Right hindlimb (tissue), 1 donor: ENCODE measurements at places on chromosomes 16 and 17.
A peak's percentile ranks its signal among the peaks of the same experiment; 100 is the strongest.

DNA sequence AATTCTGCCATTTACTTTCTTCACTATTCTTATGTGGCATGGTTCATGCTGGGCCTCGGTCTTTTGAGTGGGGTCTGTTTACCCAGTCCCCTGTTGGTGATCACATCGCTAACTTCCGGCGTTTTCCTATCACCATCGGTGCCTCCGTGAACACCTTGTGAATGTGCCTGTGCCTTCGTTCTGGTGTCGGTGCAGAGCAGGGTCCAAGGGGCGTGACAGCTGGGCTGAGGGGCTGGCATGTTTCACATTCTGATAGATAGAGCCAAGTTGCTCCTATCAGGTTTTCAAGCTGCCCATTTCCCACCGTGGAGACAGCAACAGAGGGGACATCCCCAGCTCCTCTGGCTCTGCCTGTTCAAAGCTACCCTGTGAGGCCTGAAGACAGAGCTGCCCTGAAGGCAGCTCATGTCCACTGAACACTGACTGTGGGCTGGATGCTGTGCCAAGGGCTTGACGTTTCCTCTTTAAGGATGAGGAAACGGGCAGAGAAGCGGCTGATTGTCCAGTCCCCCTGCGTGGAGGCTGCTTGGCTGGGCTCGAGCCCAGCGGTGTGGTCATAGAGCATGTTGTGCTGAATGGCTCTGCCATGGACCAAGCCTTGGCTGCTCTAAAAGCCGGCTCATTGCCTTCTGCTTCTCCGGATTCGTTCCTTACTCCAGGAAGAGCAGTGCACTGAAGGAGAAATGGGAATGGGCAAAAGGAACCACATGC, 17.0 kb downstream of the DHODH start:
- DNase-seq, result no peak

DNA sequence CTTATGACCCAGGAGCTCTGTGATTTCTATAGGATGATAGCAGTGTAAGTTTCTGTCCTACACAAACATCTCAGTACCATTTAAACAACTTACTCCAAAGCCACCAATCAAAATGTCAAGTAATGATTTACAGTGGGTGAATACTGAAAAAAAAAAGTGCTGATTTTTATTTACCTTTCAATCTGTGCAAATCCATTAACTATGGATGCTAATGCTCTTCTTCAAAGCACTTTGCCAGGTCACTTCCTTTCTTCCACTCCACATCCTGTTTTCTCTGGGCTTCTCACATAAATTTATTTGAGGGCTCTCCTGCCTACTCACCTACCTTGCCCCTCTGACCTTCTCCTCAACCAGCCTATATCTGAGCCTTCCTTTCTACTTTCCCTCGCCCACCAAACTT, 101.6 kb downstream of the SKAP1 start:
- no peak for DNase-seq

GRCh38 chr16:85996843-85997242, 97.9 kb downstream of the IRF8 start:
- DNase-seq, result no peak

DNA sequence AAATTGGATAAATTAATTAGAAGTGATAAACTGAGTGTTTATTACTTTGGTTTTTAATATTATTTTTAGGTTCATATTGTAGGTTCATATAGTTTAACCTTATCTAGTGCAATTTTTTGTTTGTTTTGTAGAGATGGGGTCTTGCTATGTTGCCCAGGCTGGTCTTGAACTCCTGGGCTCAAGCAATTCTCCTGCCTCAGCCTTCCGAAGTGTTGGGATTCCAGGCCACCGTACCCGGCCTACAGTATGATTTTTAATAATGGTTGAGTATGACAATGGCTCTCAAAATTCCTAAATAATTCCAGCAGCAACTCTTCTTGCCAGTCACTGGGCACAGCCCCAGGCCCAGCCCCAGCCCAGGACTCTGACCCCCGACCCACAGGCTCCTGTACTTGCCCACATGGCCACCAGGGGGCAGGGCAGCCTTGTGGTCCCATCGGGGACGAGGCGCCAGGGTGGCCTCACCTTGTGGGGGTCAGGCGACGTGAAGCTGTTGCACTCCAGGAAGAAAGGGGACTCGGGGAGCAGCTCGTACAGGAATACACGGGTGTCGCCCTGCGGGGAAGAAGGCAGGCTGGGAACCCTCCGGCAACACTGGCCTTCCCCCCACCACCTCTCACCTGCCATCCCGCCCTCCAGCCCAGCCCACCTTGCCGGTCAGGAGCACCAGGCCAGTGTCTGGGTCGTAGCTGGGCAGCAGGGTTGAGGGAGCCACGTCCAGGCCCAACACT, 7.9 kb upstream of the PAM16 start:
- DNase-seq, result no peak

GRCh38 chr16:56669005-56669839, at the start of gene MT1H:
Gene MT1H (plus strand): TSS chr16:56669814. CDS start chr16:56669885, 71 bp downstream.
- no peak for DNase-seq

- DNase-seq, result no peak
Observed at GRCh38 chr17:58305626-58306025, 23.0 kb downstream of the TSPOAP1 start.

- peak; percentile 81 for DNase-seq
Observed at GRCh38 chr17:2107506-2107905, 52.6 kb downstream of the HIC1 start.

GRCh38 chr17:4811471-4811870, 4.5 kb downstream of the PLD2 start:
- no peak for DNase-seq

GRCh38 chr16:85312642-85313525, 200.6 kb upstream of the CIBAR2 start:
- no peak for DNase-seq

GRCh38 chr17:6508519-6509030, 47.8 kb downstream of the PITPNM3 start:
- peak; percentile 41 for DNase-seq

- no peak for DNase-seq
Observed at GRCh38 chr17:51155416-51155815, 2.1 kb downstream of the NME1 start.

DNA sequence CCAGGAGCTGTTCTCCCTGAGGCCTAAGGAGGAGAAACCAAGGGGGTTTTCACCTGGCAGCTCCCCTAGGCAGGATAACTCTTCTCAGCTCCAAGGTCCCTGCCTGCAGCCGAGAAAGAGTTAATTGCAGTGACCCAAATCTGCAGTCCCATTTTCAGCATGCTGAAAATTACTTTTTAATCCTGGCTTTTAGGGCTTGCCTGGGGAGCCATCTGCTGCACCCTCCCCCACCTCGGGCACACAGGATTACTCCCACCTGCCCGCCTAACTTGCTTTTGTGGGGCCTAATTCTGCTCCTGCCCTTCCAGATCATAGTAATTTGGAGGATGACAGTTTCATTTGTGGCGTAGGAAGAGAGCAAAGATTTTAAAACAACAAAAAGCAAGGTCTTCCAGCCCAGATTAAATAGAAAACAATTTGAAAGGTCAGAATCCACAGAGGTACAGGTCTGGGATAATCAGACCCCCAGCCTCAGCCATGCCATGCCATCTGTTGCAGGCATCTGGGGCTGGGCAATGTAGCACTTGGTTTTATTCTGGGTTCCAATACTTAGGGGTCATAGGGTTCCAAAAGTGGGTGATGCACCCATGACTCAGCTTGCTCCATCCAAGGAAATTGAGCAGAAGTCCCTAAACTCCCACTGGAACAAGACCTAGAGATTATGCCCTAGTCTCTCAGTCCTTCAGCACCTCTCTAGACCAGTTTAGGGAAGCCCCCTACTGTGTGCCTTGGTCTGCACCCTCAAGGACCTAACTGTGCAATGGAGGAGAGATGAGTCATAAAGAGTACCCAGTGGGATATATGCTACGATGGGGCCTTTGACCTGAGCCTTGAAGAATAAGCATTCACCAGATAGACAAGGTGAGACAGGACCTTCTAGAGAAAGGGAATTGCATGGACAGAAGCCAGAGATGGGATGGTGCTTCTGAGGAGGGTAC, 64.5 kb upstream of the NLK start:
- DNase-seq, result no peak

GRCh38 chr17:42692489-42692888, 10.2 kb downstream of the CNTNAP1 start:
- DNase-seq, result no peak

- DNase-seq, result no peak
Observed at GRCh38 chr17:73718912-73719311, 74.7 kb upstream of the SDK2 start.

- no peak for DNase-seq
Observed at GRCh38 chr16:71767060-71767900, 41.4 kb downstream of the AP1G1 start.

DNA sequence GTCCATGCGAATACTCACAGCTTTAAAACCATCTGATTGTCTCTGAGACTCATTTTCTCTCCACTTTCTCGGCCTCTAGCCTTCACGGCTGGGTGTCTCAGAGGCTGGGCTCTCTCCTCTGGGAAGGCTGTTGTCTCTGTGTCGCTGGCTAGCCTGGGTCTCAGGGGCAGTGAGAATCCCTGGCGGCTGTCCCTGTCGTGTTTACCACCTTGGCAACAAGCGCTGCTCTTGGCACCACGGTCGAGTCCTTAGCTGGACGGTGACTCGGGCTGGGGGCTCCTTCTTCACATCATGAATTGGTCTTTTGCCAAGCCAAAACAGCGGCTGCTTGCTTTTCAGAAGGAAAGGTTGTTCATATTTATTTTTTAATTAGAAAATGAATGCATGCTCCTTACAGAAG, 81.1 kb downstream of the MSI2 start:
- no peak for DNase-seq

DNA sequence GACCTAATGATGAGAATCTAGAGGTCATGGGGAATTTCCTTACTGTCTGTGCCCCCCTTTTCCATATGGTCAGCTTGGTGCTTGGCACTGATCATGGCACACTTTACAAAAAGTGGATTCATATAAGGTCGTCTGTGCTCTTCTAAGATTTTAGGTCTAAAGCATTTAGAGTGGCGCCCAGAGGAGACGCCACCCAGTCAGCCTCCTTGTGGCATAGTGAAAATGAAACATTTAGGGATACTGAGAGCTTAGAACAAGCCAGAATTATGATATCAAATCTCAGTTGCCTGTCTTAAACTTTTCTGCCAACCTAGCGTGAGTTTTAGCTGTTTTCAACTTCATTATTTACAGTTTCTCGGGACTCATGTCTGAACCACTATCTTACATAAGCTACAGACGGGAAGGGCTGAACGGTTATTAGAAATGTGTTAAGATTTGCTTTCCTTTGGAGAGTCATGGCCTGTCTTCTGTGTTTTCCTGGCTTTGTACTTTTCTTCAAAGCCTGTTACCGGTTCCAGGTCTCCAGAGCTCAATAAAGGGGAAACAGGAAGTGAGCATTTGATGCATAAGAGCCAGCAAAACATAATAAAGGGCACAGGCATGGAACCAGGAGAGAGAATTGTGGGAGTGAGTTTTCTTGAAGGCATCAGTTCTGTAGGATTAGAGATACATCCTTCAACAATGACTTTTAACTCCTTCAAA, 13.7 kb downstream of the ZNRF1 start:
- no peak for DNase-seq

DNA sequence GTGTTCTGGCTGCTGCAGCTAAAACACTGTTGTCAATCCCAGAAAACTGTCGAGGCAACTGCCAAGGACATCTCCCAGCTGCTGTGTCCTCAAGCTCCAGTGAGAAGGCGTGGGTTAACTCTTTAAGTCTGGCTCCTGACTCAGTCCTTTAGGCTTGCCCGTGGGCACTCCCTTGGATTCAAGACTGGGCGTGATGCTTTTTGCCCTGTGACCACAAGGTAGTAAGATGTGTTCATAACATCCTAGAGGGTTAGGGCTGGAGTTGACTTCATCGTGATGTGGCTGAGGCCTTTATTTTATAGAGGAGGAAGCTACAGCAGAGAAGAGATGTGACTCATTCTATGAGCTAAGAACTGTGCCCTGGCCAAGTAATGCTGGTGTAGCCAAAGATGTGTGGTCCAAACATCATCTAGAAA, 50.9 kb upstream of the TEKT3 start:
- DNase-seq, result no peak

DNA sequence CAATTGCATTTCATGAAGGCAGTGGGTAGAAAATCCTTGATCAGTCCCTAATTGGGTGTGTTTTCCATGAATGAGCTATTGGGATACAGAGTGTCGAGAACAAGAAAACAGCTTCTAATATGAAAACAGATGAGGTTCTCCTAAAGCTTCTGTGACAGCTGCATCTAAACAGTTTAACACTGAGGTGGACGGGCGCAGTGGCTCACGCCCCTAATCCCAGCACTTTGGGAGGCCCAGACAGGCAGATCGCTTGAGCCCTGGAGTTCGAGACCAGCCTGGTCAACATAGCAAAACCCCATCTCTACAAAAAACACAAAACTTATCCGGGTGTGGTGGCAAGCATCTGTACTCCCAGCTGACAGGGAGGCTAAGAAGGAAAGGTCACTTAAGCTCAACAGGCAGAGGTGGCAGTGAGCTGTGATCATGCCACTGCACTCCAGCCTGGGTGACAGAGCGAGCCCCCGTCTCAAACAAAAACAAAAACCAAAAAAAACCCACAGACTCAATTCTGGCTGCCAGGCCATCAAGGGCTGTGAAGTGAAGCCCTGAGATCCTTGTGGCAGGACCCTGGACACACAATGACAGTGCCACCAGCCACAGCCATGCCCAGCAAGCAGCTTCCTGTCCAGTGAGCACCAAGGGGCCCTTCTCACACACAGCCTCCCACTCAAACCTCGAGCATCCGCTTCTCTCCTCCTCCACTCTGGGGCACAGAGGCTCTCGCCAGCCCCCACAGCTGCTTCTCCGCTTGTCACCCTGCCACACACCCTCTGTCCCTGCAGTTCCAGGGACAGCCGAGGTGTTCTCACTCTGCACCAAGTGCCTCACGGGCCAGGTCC, 44.0 kb downstream of the ANKRD11 start:
- no peak for DNase-seq

- no peak for DNase-seq
Observed at GRCh38 chr17:48548523-48549280, 3.8 kb upstream of the HOXB2 start.

- peak; percentile 69 for DNase-seq
Observed at GRCh38 chr16:85613604-85614337, 649 bp downstream of the GSE1 start.

- peak; percentile 88 for DNase-seq
Observed at GRCh38 chr17:55264645-55265298, at the start of gene HLF. Gene HLF (plus strand): TSS chr17:55264960. CDS start chr17:55265485, 525 bp downstream.

DNA sequence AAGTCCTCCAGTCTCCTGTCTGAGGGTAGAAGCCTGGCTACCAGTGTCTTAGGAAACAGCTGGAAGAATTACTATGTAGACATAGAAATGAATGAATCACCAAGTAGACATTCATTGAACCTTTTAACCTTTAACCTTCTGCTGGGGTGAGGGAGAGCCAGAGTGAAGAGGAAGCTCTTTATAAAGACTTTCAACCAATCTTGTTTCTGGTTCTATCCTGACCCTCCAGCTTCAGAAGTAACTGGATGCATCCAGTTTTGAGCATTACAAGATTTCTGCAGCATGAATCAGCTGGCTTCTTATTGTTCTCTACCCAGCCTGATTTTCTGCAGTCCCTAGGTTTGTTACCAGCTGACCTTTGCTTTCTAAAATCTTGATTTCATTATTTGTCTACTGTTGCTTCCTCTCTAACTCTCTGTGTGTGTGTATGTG, 8.5 kb downstream of the TEKT1 start:
- DNase-seq, result no peak

GRCh38 chr17:62867303-62867702, 59.2 kb upstream of the MARCHF10 start:
- no peak for DNase-seq
